ENCODE measurements at places on chromosomes 2 and 18.

GRCh38 chr2:241191081-241191480 is 2.6 kb downstream of the ANO7 start:
- no peaks in the 10 kb centered on the region for H3K4me1 ChIP-seq
- H3K36me3 ChIP-seq: no peaks in the 10 kb centered on the region
- no peak for DNase-seq
- no peak overlapping the region for H3K27ac ChIP-seq
- H3K4me3 ChIP-seq: no peak overlapping the region

DNA sequence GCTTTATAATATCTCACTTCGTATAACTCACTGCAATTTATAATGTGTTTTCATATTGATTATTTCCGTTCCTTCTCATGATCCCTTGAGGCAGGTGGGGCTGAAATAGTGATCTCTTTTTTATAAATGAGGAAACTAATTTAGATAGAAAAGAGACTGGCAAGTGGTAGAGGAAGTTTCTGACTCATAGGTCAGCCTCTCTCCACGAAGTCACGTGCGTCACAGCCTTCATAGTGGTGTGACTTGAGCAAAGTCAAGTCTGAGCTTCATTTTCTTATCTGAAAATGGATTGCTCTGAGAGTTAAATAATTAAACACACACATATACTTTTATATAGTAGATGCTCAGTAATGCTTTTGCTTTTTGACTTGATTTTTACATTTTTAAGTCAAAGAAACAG is 19.9 kb downstream of the ABCG5 start:
- no peaks in the 10 kb centered on the region for H3K4me1 ChIP-seq
- peak; percentile 59 for DNase-seq
- no peaks in the 10 kb centered on the region for H3K36me3 ChIP-seq
- no peak overlapping the region for H3K27ac ChIP-seq
- H3K4me3 ChIP-seq: no peak overlapping the region
- no peaks in the 10 kb centered on the region for H3K27me3 ChIP-seq

DNA sequence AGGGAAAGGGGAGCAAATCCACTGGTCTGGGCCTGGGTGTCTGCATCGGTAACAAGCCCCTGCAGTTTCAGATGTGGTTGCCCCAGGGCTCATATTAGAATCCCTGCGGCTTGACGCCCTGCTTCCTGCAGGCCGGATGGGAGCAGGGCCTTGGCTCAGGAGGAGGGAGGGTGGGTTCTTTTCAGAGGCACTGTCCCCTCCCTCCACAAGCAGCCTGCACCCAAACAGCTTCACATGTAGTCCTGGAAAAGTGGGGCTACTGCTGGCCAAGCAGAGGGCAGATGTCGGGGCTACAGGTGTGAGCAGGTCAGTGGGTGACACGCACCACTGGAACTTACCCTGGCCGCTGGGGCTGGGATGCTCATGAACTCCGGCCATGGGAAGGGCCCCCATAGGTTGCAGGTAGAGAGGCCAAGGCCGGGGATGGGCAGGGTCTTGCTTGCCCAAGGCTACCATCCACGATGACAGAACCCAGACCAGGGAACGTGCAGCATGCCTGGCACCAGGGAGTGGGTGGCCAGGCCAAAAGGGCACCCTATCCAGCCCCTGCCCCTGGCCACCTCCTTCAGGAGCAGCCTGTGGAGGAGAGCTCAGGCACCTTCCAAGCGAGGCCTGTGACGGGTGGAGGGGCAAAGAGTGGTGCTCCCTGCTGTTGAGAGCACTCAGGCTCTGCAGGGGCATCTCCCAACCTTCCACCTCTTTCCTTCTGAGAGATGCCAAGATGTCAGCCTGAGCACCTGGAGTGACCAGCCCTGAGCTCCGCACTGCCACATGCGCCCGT is 16.8 kb downstream of the ARID5A start:
- H3K4me1 ChIP-seq: peaks cover 9% of the 10 kb centered on the region
- no peaks in the 10 kb centered on the region for H3K27me3 ChIP-seq
- H3K36me3 ChIP-seq: peaks cover 42% of the 10 kb centered on the region
- no peak overlapping the region for H3K27ac ChIP-seq
- no peak for DNase-seq
- H3K4me3 ChIP-seq: no peak overlapping the region

- no peak overlapping the region for H3K27ac ChIP-seq
- H3K4me1 ChIP-seq: peaks cover 10% of the 10 kb centered on the region
- H3K36me3 ChIP-seq: no peaks in the 10 kb centered on the region
- H3K4me3 ChIP-seq: no peak overlapping the region
- no peak for DNase-seq
Measured at GRCh38 chr2:236882930-236883329, 202.8 kb upstream of the COPS8 start.

DNA sequence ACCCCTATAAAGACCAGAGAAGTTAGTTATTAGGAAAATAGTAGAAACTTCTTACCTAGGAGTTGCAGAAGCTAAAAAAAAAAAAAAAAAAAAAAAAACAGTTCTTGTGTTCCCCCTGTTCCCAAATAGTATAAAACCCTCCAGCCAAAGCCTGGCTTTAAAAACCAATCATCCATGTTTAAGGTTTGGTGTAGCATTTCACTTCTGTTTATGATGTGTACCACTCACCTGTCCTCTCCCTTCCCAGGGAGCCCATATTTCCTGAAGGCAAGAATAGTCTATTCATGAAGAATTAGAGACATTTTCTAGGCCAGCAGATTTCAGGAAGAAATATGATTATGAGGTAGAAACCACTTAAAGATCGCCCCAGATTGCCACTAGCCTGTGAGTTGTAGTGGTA is 273.6 kb downstream of the SETBP1 start:
- H3K27me3 ChIP-seq: no peaks in the 10 kb centered on the region
- no peak overlapping the region for H3K27ac ChIP-seq
- H3K4me1 ChIP-seq: no peaks in the 10 kb centered on the region
- H3K4me3 ChIP-seq: no peak overlapping the region

DNA sequence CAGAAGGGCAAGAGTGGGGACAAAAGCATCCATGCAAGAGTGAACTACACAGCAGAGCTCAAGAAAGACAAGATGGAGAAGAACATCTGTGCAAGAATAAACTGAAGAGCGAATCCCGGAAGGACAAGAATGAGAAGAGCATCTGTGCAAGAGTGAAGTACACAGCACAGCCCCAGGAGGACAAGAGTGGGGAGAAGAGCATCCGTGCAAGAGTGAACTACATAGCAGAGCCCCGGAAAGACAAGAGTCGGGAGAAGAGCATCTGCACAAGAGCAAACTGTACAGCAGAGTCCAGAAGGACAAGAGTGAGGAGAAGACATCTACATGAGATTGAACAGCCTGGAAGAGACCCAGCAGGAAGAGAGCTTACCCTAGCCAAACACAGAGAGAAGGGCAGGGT is 284.6 kb downstream of the PIEZO2 start:
- no peak overlapping the region for H3K27ac ChIP-seq
- no peaks in the 10 kb centered on the region for H3K36me3 ChIP-seq
- no peak for DNase-seq
- H3K27me3 ChIP-seq: no peaks in the 10 kb centered on the region

GRCh38 chr18:77711096-77711495 is 461.4 kb downstream of the GALR1 start:
- H3K4me3 ChIP-seq: no peak overlapping the region
- H3K27ac ChIP-seq: no peak overlapping the region
- no peaks in the 10 kb centered on the region for H3K27me3 ChIP-seq
- H3K4me1 ChIP-seq: no peaks in the 10 kb centered on the region
- no peaks in the 10 kb centered on the region for H3K36me3 ChIP-seq

DNA sequence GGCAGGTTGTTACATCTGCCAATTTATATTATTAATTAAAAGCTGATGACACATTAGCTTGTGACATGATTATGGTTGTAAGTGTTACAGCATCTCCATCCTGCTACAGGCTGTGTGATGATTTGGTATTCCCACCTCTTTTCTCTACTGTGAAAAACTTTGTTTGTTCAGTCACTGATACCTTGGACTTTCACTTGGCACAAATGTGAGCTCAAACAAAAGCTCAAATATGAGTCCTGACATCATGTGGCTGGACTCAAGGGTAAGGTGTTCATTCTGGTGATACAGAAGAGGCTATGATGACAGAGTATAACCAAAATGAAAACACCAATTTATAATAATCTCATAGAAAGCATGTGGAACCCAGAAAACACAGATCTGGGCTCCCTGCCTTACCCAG is 11.4 kb upstream of the IL36A start:
- no peak overlapping the region for H3K4me3 ChIP-seq
- DNase-seq: no peak
- no peak overlapping the region for H3K27ac ChIP-seq

DNA sequence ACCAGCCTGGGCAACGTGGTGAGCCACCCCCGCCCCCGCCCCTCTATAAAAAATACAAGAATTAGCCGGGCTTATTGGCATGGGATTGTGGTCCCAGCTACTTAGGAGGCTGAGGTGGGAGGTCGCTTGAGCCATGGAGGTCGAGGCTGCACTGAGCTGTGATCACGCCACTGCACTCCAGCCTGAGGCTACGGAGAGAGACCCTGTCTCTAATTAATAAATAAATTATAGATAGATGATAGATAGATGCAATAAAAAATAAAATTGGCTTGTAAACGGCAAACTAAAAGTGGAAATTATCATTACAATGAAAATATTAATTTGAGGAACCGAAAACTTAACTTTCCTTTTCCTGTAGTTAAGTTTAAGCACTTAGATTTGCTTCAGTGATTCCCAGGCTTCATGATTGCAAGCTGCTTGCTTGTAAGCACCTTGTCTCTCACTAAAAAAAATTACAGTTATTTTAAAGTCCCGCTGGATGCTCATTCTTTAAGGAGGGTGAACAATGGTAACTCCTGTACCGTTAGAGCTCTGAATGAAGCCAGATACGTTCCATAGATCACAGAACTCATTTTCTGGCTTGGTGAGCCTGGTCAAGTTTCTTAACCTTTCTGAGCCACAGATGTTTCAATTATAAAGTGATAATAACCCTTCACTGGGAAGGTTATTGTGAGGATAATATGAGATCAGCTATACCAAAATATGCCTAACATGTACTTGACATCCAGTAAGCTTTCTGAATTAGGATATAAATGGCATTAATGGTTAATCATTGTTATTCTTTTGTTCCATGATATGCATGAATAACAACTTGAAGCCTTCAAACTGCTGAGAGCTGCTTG is 9.3 kb upstream of the NARS1 start:
- no peaks in the 10 kb centered on the region for H3K36me3 ChIP-seq
- peak overlapping the region; percentile 78 for H3K27ac ChIP-seq
- peaks cover 21% of the 10 kb centered on the region for H3K4me1 ChIP-seq
- H3K4me3 ChIP-seq: peak overlapping the region; percentile 65
